Muscle of arm (tissue), 14 donors: ENCODE measurements at places on chromosomes 5 and 9. TPM values are rescaled to one million over a fixed set of nuclear protein-coding genes. Genes with fewer than 3 reads are reported as not detected.

STPG3 gene
- not detected for polyA plus RNA-seq

C8G gene
- polyA plus RNA-seq, result not detected

LCN12 gene
- 0.27 TPM for polyA plus RNA-seq

CATSPER3 gene
- polyA plus RNA-seq, result 0.91 TPM

TAS2R1 gene
- 0.34 TPM for polyA plus RNA-seq

KCNIP1 gene
- polyA plus RNA-seq, result not detected

- no peak for DNase-seq
These were observed 37.4 kb downstream of the TNFAIP8 start for GRCh38 chr5:119393201-119393691.

DNA sequence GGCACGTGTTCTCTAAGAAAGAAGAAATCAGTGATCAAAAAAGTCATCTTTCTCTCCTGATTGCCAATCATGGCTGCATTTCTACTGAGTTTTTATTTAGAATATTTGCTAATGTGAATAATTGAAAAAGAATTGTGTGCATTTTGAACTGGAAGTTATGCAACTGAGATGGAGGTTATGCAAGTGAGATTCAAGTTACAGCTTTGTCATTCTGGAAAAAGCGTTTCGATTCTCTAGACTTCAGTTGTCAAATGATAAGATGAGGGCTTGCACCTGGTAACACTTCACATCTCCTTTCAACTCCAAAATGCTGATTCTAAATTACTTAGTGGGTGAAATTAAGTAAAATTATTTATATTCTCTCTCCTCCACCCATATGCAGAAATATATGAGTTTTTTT lies 36.4 kb downstream of the C6 start:
- no peak for DNase-seq

DNA sequence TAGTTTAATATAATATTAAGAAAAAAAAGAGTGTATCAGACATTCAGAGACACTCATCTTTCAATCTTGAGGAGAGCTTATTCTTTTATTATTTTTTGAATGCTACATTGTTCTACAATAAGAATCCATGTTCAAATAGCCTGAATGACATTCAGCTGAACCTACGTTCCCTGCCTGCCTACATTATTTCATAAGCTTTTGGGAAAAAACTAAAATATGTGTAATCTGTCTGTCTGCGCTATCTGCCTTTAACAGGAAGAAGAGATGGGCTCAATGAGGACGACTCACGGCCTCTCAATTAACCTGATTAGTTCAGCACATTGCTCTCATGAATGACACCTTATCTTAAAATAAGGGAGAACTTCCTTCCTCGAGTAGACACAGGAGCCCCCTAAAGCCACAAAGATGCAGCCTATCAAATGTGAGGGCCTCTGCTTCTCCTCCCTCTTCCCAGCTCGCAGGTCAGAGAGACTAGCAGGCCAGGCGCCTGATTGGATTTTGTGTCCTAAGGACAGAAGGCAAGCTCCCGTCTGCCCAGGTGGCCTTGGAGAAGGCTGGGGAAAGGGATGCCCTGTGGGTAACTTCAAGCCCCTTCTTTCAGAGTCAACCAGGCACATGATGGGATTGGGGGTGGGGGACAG lies 37.8 kb downstream of the EBF1 start:
- DNase-seq, result no peak

GRCh38 chr5:155154973-155155372 lies 141.4 kb downstream of the KIF4B start:
- DNase-seq, result no peak

DNA sequence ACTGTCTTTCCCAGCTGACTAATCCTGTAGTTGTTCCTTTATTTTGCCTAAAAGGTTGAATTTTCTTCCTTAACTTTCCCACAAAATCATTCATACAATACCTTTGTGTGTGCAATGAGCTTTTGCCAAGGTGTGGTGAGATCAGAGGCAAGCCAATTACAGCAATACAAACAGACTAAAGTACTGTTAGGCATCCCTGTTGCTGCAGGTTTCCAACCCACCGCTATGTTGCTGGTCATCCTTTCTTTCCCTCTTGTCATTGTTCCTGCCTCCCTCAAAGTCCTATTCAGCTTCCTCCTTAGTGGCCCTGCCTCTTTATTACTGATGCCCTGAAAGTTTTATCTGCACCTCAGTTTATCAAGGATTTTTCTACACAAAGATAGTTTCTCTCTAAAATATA lies 22.1 kb downstream of the ITGA2 start:
- no peak for DNase-seq

GRCh38 chr9:123416176-123416575 lies 60.2 kb downstream of the CRB2 start:
- no peak for DNase-seq

DNA sequence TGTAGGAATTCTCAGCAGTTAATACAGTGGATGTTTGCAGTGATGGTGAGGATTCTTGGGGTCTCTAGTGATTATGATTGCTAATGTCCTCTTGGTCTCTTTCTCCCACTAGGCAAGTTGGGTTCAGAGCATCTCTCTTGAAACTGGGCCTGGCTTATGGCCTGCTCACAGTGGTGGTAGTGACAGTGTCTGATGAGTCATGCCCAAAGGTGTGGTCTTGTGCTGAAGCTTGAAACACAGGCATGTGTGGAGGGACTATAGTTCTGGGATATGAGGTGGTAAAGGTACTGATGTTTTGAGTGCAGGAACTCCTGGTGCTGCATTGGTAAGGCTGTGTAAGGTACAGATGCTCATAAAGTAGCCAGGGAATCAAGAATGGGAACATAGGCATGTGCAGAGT lies 231.1 kb downstream of the FAM170A start:
- DNase-seq, result no peak

DNA sequence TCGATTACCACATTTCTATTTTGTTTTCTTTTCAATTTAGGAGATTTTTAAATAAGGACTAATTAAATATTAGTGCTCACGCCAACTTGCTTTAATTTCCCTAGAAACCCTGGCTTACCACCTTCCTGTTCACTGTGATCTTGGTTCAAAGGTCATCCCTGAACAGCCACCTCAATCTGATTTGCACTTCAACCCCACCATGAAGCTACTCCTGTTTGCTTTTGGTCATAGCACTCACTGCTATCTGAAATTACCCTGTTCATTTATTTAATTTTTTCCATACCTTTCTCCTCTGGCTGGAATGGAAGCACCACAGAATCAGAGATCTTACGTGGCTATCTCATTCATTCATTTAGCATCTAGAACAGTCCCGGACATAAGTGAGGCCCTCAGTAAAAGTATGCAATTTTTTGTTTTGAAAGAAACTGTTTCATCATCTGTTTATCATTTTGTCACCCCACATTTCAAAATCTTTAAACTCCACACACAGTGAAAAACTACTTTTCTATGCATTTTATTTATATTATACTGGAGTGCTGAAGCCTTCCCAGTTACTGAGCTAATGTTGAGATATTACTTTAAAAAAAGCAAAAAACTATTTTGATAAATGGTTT lies 17.2 kb upstream of the ADAMTSL1 start:
- DNase-seq, result no peak

DNA sequence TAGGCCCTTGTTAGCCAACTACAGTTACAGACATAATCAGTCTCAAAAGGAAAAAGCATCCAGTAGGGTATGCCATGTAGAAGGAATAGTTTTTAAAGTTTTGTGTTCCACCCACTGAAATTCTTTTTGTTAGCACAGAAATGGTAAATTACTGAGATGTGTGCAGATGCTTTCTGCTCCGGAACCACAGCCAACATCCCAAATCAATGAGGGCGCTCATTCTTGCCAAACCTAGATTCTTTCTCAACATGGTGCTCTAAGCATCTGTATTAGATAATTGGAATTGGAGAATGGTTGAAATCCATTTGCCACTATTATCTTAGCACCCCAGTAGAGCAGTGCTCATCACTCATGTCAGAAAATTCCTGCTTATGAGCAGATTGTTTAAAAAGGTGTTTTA lies 127.8 kb downstream of the SEC61B start:
- no peak for DNase-seq

DNA sequence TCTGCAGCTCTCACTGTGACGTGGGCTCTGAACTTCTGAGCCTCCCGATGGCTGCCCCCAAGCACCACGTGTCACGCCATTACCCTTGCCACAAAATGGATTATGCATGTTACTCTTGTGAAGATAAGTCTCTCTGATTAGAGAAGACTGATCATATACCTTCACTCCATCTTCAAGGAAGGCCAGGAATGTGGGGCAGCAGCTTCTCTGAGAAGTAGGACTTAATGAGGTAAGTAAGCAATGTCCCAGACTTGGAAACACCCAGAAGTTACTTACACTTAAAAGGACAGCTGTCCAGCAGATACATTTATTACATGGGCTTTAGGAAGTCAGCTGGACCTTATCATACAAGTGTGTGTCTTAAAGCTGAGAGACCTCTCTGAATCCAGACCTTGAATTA lies 155.0 kb downstream of the FGF1 start:
- no peak for DNase-seq

DNA sequence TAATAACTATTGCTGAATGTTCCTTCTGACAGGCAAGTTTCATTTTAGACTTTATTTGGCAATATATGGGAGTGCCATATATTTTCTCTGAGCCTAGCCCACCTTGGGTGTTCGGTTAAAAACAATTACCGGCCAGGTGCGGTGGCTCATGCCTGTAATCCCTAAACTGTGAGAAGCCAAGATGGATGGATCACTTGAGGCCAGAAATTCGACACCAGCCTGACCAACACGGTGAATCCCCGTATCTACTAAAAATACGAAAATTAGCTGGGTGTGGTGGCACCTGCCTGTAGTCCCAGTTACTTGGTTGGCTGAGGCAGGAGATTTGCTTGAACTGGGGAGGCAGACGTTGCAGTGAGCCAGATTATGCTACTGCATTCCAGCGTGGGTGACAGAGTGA lies 47.9 kb downstream of the TNFSF15 start:
- no peak for DNase-seq

DNA sequence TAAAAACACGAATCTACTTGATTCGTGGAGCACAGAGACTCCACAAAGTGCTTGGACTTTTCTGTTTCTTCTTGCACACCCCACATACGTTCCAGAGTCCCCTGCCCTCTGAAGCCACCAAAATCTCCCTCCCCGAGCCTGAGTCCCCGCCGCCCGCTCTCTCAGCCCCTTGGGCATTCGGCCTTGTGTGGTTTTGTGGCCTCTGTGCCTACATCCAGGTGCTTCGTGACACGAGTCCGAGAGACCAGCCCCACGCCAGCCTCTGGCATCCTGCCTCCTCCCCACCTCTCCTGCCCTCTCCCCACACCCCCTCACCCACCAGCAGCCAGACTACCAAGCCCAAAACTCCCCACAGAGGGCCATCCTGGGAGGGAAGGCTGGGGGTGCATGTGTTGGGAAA lies 87.8 kb upstream of the PPP1R26 start:
- DNase-seq, result no peak

GRCh38 chr5:125311743-125312142 lies 565.3 kb upstream of the ZNF608 start:
- DNase-seq, result no peak

GRCh38 chr9:136695435-136695895 lies 8.2 kb upstream of the AGPAT2 start:
- no peak for DNase-seq

DNA sequence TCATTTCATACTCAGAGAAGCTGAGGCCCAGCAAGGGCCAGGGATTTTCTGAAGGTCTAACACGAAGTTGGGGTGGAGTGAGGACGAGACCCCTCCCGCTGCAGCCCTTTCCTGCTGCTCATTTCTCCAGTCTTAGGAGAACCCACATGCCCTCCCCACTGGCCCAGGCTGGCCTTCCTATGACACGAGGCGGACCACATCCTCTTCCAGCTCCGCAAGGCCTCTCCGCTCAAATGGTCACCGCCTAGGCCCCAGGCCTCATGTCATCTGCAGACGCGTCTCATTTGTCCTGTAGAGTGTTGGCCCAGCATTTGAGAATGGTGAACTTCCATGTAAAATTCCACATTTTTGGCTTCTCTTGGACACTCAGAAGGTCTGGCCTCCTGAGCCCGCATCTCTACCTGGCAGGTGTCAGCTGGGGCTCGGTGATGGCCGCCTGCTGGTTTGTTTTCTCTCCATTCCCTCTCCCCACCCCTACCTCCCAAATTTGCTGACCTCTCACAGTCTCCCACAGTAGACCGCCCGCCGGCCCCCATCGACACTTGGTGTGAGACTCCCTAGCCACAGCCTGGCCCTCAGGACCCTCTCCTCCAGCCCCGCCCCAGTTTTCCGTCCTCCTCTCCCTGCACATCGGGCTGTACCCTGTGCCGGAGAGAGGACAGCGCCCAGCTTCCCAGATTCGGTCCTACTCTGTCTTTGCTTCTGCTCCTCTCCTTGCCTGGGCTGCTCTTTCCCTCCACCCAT lies 51.7 kb downstream of the ERGIC1 start:
- no peak for DNase-seq

DNA sequence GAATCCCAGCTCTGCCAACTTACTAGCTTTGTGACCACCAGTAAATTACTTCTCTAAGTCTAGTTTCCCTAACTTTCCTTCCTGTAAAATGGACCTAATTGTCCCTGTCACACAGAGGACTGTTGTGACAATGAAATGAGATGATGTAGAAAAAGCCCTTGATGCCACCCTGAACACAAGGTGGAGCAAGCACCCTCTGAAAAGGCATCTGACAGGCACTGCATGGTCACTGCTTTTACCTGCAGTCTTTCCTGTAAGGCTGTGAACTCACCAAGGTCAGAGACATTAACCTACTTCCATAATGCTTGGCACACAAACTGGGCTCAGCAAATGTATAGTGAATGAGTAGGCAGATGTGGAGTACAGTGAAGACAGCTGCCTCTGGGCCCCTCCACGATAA lies 6.1 kb downstream of the SLC31A2 start:
- DNase-seq, result no peak

DNA sequence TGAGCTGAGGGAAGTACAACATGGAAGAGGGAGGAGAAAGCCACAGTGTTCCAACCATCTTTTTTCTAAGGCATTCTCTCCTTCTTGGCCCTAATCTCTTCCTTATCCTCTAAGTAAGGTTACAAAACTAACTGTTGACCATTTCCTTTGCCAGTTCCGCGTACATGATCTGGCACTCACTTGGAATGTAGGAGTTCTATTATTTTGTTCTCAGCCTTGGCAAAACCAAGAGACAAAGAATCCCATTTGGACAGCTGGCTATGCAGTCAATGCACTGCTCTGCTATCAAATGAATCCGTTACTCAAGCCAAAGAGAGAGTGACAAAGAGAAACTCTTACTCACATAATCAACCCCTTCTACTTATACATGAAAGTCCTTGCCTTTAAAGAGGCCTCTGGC lies 410.3 kb downstream of the DTWD2 start:
- DNase-seq, result no peak

DNA sequence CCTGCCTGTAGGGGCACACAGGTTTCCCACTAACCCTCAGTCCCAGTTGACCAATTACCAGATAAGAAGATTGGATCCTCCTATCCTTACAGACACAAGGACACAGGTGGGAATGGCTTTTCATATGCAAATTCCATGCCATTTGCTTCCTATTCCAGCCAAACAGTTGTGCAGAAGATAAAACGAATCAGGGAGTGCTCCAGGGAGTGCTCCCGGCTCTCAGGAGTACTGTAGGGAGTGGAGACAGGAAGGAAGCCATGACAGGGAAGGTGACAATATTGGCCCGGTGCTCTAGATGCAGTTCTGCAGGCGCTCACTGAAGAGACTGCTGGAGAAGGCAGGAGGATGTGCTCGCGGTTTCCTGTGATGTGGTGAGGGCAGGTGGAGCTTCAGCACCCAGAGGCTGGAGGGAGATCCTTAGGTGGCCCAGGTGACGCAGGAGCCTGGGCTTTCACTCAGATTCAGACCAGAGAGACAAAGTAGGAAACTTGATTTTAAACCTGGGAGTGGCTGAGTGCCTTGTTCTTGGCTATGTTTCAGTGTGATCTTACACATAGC lies 260.0 kb downstream of the AUH start:
- DNase-seq, result no peak

GRCh38 chr9:88243736-88244135 lies 105.5 kb upstream of the SPATA31C2 start:
- DNase-seq, result no peak

- DNase-seq, result no peak
These were observed 267.5 kb upstream of the GRIA1 start for GRCh38 chr5:153222936-153223335.
